ENCODE measurements at places on chromosomes 2 and 18.

DNA sequence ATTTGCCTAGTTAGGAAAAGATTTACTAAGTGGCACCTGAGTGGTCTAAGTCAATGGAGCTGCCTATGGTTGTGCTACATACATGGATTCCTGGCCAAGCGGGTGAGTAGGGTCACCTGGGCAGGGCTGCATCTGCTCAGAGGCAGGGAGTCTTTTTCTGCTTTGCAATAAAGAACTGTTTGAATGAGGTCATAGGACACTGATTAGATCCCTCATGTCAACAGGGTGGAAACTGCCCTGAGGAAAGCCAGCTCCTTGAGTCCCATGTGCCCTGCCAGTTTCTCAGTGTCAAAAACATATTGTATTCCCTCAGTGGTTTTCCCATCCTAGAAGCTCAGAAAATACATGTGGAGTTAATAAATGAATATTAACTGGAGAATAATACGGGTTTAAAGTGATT, 4.6 kb downstream of the LAMA3 start:
- DNase-seq: no peak

DNA sequence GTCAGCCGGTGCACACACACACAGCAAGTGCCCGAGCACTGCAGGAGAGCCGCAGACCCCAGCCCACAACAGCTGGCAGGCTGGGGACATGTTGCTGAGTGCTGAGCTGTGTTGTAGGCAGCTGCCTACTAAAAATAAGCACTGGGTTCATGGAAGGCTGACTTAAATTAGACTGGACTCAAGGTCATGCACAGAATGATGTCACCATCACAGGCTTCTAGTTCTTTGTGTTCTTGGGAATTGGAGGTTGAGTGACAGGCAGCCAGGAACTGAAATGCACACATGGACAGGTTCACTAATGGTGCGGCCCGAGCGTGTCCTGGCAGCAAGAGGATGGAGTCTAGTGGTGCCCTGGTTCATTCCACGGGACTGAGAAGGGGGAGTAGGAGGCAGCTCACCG, 71.3 kb downstream of the VWA3B start:
- no peak for DNase-seq

GRCh38 chr2:207290833-207291624, 125.3 kb upstream of the KLF7 start:
- DNase-seq: no peak

DNA sequence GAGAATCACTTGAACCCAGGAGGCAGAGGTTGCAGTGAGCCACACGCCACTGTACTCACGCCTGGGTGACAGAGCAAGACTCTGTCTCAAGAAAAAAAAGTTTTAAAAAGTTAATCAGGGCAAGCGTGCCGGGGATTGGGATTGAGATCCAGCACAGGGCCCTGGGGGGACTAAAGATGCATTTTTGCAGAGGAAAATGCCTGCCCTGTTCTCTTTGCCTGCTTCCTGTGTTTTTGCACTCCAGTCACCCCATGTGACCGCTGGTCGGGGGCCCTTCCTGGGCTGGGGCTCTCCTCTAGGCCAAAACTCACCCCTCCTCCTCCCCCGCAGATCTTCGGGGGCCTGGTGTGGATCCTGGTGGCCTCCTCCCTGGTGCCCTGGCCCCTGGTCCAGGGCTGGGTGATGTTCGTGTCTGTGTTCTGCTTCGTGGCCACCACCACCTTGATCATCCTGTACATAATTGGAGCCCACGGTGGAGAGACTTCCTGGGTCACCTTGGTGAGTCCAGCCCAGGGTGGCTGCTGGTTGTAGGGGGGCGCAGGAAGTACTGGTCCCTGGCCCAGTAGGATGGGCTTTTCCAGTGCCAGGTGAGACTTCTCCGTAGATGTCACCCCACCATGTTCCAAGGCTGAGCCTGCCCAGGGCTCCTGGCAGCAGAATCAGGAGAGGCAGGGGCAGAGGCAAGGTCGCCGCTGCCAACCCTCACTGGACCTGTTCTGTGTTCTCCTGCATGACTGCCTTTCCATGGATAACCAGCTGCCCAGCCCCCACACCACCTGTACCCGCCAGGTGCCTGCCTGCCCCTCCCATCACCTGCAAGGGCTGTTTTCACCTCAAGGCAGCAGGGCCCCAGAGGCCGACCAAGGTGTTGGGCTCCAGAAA, 22.4 kb downstream of the MAL start:
- no peak for DNase-seq

DNA sequence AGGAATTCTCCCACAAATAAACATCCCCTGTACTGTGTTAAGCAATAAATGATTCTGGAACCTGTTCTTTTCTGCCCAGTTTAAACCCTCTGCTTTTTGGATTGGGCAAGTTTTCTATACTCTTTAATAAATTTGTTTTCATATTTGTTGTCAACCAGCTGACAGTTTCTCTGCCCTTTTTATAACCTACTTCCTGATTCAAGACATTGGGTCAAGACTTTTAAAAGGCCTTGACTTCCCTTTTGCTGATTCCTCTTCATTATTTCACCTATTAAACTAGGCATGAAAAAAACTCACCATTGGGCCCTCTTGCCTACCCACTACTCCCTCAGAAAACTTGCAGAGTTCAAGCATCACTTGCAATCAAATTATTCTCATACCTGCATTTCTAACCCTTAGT, 459.5 kb downstream of the ARHGAP15 start:
- DNase-seq: no peak

DNA sequence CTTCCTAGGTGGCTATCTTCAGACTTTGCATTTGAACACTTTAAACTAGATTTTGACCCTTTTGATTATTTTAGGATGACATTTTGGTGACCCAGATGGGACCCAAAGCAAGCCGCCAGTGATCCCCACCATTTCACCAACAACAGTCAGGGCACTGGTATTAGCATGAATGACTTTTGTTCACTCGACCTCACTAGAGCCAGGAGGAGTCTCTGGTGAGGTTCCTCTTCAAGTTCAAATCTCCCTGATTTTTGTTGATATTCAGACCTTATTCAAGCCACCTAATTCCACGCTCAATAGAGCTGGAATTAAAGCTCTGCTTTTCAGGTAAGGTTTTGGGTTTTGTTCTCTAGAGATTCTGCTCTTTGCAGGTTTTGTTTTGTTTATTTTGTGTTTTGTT, 202.3 kb downstream of the MREG start:
- DNase-seq: no peak

DNA sequence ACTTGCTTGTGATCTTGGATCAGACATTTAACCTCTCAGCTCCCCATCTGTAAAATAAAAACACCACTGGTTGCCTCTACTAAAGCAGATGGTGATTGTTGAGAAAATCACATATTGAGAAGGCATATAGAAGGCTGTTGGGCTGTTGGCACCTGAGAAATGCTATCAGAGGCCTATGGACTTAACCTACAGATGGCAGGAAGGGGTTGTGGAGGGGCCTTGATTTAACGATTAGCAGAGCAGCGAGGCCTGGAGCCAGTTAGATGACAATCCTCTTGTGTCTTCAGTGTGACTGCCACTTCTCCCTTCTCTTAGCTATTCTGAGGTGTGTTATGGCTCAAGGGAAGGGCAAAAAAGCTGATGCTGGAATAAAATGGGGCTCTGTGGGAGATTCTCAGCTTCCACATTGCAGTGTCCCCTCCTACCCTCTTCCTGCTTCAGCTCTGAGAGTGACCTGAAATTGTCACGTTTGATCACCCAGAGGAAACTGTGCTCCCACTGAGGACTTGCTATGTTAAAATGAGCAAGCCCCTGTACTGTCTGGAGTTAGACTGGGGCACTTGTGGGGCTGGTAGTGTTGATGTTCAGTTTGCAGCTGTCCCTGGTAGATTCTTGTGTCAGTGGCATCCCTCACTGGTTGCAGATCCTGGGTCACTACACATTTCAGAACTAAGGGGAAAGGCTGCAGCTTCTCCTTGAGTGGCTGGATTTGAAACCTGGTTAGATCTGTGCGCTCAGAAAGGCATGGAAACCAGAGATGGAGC, 31.5 kb downstream of the CXCR4 start:
- DNase-seq: no peak
